Inflammatory macrophage treated with lipopolysaccharide for 1 hour (primary cell): ENCODE measurements at places on chromosomes 13 and 19.
A peak's percentile ranks its signal among the peaks of the same experiment; 100 is the strongest.

GRCh38 chr19:32691291-32691951 lies at the start of gene NUDT19:
Gene NUDT19 (plus strand): TSS chr19:32691821. CDS start chr19:32691961, 140 bp downstream.
- peak; percentile 78 for DNase-seq

- DNase-seq: peak; percentile 41
These were observed 20.5 kb upstream of the RASA3 start for GRCh38 chr13:114152831-114153371.

- DNase-seq: no peak
These were observed 1935.4 kb upstream of the PCDH20 start for GRCh38 chr13:63351081-63351480.

DNA sequence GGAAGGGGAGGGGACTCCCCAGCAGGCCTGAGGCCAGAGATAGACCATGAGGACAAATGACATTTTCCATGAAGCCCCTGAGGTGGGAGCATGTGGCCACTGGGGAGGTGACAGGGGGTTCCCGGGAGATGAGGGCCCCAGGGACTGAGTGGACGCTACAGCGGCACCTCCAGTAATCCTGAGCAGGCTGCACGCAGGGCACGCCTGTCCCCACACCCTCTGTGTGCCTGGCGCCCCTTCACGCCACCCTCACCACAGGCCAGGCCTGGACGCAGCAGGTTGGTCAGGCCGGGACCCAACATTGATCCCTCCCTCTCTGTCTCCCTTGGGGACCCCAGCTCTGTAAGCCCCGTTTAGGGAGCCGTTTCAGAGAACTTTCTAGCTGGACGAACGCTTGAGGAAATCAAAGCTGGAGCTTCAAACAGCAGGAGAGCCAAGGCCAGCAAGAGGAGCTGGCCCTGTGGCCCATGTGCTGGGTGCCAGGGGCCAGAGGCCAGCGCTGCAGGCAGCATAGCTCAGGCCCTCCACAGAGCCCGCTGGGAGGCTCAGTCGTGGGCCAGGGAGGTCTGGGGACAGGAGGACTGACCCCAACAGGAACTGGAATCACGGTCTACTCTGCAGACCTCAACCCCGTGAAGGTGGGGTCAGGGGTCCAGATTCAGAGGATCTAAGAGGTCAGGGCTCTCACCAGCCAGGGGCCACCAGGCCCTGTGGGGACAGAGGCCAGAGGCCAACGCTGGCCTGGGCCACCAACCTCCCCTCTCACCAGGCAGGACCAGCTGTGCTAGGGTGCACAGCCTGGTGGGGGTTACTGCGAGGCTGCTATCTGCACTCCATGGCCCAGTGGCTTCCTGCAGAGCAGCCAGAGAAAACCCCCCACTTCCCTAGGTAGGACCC lies 14.6 kb downstream of the LSM4 start:
- DNase-seq: no peak

DNA sequence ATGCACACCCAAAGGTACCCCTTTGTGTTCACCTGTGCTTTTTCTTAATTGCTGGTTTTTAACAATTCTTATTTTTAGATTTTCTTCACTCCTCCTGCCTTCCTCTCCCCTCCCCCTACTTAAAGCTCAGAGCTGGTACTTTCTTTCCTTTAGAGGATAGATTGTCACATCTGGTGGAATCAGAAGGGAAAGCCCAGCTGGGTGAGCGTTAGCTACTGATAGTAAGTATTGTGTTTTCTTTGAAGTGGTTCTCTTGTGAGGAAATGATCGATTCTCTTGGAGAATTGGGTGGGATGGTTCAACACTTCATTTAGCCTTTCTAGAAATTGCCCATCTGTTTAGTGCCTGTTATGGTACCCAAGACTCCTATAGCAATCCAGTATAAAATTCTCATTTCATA lies 84.8 kb downstream of the FLT1 start:
- DNase-seq: no peak

- no peak for DNase-seq
These were observed 4.6 kb downstream of the S1PR2 start for GRCh38 chr19:10226376-10227025.

GRCh38 chr19:57171551-57172081 lies 4.3 kb upstream of the DUXA start:
- DNase-seq: no peak

DNA sequence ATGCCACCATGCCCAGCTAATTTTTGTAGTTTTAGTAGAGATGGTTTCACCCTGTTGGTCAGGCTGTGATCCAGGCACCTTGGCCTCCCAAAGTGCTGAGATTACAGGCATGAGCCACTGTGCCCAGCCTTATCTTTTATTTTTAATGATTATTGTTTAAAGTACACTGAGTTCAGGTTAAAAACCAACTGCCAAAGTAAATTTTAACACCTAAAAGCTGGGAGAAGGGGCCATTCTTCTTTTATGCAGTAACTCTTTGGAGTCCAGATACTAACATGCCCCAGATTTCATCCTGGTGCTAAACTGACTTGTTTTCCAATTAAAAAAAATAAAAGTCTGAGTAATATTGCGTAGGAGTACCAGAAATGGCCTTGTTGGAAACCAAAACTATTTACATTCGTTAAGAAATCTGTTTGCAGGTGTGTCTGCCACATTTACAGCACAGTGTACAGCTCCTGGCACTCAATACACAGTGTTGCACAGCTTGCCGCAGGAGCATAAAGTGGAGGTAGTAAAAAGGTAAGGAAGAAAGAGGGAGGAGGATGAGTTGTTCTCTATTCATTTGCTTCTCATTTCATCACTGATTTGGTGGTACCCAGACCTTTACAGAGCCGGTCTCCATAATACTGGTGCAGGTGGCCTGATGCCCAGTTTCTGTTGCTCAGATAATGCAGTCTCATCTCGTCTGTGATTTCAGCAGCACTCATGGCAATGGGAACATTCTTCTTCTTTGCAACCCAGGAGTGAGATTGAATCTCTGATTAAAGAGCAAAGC lies 108.9 kb downstream of the PCCA start:
- DNase-seq: no peak

DNA sequence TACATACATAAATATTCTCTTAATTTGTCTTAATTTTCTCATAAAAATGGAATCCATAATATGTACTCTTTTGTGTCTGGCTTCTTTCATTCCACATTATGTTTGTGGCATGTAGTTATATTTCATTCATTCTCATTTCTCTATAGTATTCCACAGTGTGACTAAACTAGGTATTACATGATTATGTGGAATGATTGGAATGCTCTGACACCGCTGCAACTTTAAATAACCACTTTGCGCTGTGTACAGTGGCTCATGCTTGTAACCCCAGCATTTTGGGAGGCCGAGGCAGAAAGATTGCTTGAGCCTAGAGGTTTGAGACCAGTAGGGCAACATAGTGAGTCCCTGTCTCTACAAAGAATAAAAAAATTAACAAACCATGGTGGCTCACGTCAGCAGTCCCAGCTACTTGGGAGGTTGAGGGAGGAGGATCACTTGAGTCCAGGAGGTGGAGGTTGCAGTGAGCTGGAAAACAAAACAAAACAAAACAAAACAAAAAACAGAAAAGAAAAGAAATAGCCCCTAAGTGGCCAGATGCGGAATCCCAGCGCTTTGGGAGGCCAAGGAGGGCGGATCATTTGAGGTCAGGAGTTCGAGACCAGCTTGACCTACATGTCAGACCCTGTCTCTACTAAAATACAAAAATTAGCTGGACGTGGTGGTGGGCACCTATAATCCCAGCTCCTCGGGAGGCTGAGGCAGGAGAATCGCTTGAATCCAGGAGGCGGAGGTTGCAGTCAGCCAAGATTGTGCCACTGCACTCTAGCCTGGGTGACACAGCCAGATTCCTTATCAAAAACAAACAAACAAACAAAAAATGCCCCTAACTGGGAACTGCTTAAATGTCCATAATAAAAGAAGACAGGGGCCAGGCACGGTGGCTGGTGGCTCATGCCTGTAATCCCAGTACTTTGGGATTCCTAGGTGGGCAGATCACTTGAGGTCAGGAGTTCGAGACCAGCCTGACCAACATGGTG lies 8.0 kb upstream of the SAE1 start:
- no peak for DNase-seq

DNA sequence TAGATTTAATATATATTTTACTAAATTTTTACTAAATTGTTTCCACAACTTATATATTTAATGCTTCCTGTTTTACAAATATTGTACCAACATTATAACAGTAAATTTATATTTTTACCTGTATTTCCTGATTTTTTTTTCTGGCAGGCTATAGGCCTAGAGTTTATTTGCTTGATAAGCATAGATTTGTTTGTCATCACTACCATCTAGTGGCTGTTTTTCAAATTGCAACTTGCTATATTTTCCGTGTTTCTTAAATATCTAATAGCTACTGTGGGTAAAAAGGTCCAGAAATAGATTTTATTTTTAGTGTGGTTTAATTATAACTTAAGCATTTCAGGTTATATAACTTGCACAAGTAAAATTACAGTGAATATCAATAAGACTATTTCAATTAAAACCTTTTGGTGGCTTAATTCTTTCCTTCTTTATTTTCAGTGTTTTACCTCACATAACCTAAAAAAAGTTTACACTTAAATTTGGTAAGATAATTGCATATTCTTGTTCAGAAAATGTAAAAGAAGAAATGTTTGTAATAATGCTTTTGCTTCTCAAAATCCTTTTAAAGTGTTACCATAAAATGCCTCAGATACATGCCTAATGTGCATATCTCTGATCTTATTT lies 60.6 kb downstream of the NDFIP2 start:
- DNase-seq: peak; percentile 93

DNA sequence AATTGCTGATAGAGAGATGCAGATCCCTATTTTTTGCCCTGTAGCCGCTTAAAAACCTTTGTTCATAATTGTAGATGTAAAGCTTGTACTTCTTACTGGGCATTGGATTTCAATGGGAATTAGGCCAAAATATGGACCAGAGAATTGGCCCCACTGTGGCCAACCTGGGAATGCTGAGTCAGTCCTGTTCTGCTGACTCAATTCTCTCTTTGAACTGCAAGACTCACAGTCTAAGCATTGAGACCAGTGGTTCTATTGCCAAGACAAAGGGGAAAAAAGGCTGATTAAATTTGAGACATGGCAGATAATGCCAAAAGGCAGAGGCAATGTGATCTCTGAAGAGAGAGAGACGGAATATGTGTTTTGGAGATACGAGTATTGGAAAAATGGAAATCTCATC lies 72.5 kb upstream of the UBL3 start:
- DNase-seq: no peak

DNA sequence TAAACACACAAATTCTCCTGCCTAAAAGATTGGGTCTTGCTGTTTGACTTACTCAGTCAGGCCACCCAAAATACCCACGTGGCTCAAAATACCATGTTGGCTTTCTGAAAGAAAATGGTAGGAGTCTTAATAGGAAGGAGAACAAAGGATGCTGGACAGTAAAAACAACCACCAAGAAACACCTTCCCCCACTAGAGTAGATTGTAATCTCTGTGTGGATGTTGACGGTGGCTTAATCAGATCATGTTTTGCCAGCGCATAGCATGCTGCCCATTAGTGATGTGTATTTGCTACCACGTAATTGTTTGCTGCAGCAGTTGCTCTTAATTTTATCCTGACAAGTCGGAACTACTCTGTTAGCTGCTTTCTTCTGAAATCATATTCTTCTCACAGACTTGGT lies 1229.3 kb upstream of the SLC10A2 start:
- no peak for DNase-seq

GRCh38 chr19:45376045-45376724 lies 5.8 kb upstream of the ERCC2 start:
- no peak for DNase-seq

DNA sequence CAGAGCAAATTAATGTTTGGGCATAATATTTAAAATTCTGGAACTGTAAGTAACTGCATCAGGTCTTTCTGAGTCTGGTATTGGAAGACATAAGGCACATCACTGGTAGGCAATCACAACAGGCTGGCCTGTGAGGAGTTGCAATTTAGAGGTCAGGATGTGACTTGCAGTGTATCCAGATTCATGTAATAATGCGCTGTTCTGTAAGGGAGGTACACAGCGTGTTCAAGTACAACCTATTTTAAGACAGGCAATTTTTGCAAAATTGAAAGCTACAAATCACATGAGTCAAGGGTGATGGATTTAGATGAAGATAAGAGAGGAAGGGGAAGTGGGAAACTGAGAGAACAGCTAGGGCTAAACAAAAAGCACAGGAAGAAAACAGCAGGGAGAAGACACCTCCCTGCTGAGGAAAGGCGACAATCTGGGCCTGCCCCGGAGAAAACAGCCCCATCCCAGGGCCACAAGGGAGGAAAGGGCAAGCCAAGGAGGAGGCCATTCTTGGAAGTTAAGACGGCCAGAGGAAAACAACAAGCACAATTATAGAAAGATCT lies 138.1 kb downstream of the LACC1 start:
- no peak for DNase-seq

- DNase-seq: no peak
These were observed 20.1 kb upstream of the RAB20 start for GRCh38 chr13:110581506-110582185.

DNA sequence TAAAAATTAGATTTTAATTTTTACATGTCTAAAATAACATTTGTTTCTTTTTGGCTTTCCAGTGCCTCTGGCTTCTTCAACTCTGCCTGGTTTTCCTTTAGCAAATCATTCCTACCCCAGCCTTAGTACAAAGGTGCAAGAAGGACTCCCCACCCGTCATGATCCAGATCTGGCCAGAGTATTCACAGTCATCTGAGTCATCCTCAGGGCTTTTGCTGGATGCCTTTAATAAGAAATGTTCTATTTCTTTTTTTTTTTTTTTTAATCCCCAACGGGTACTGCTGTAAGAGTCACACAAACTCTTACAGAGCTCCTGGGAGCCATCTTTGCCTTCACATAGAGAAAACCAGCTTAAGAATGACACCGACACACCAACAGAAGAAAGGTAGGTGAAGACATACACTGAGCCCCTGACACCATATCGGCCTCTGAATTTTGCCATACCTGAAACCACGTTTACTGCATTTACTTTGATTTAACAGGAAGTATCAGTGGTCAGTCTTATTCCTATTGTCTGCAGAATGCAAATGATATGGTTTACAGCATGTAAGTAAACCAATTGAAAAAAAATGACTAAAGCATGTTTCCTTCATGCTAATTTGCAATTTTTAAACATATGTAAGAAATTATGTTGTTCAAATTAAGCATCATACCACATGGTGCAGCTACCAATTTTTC lies 184.4 kb downstream of the NALCN start:
- no peak for DNase-seq

DNA sequence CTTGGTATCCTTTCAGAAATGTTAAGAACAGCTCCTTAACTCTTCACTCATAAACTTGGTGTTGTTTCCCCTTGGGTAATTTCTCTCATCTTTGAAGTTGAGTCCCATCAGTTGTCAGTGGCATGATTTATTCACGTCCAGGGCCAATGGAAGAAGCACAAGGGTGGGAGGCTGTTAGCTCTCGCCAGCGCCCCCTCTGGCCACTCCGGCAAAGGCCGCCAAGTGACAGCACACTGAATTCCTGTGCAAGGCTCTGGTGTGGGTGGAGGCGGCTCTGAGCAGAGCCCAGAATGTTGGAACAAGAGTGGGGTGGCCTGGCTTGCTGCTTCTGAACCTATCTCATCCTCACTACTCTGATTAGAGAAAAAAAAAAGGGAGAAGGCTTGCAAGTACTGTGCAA lies 13.1 kb upstream of the MEDAG start:
- DNase-seq: no peak
